WTC11 (cell line): ENCODE measurements at places on chromosomes 3 and 15. TPM values are rescaled to one million over a fixed set of nuclear protein-coding genes. Genes with fewer than 3 reads are reported as not detected.

DNA sequence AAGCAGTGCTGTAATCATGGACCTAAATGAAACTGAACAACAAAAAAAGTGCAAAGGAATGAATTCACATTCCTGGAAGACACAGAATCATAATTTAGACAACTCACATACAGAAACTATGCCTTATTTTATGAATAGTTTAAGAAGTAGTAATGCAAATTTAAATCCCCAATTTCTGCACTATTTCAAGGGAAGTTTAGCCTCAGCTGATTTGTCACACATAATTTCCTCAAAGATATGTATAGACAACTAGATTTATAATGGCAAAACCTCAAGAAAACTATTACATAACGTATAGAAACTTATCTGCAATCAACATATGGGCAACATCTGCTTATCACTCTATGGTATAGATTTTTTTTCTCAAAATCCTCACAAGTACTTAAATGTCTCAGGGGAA is 7.8 kb upstream of the PTX3 start:
- H3K4me3 ChIP-seq, result no peak overlapping the region
- peaks cover 26% of the 10 kb centered on the region for H3K36me3 ChIP-seq
- peaks cover 5% of the 10 kb centered on the region for H3K4me1 ChIP-seq
- DNase-seq, result no peak

SYNPR gene
- 0.78 to 1.4 TPM (median 0.85 TPM) in 3 replicates for total RNA-seq

- peaks cover 50% of the 10 kb centered on the region for H3K4me1 ChIP-seq
- no peaks in the 10 kb centered on the region for H3K27me3 ChIP-seq
- peak overlapping the region; percentile 94 for H3K27ac ChIP-seq
- DNase-seq, result no peak
These were observed 12.1 kb downstream of the SEMA3F start for GRCh38 chr3:50167069-50167840.

DNA sequence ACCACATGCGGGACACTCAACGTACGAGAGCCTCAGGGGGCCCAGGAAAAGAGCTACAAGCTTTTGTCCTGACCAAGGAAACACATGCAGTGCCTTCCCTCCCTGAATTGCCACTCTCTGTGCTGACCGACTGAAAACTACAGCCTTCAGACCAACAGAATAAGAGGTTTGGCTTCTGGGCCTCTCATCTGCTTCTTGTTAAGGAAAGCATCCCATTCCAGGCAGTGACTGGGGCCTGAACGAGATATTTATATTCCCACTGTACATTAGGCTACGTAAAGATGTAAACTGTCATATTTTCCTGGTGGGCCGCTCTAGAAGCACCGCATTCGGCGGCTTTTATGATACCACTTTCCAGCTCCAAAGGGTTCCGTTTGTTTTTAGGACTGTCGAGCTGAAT is 208.9 kb upstream of the TPM1 start:
- no peaks in the 10 kb centered on the region for H3K27me3 ChIP-seq
- H3K27ac ChIP-seq, result peak overlapping the region; percentile 68; the same call in 1 of the 2 replicates
- peaks cover 16% of the 10 kb centered on the region for H3K36me3 ChIP-seq
- peaks cover 3% of the 10 kb centered on the region; the same call in 1 of the 2 replicates for H3K4me1 ChIP-seq
- H3K4me3 ChIP-seq, result no peak overlapping the region

PLSCR2 gene
- 0.18 to 0.39 TPM (median 0.23 TPM) in 3 replicates for total RNA-seq

ASB7 gene
- total RNA-seq, result 11.5 to 13.4 TPM (median 12.9 TPM) in 3 replicates

CPEB1 gene
- 2.5 to 3.9 TPM (median 3.2 TPM) in 3 replicates for total RNA-seq

DNA sequence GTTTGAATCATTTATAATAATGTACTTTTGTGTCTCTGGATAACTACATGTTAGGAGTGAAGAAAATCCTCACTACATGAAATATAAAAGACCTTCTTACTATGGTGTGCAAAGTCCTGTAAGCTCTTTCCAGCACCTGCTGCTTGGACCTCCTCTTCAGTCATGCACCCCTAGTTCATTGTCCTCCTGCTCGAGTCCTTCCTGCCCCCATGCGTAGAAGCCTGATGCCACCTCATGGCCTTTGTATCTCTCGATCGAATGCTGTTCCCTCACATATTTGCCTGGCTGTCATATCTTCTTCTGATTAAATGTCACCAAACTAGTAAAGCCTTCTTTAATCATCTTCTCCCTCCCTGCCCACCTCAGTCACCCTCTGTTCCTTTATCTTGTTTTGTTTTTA is 49.9 kb upstream of the SUCLG2 start:
- no peak overlapping the region for H3K4me3 ChIP-seq
- H3K27ac ChIP-seq, result peak overlapping the region; percentile 49; the same call in 1 of the 2 replicates
- no peaks in the 10 kb centered on the region for H3K36me3 ChIP-seq
- no peaks in the 10 kb centered on the region for H3K27me3 ChIP-seq
- peaks cover 18% of the 10 kb centered on the region for H3K4me1 ChIP-seq
- no peak for DNase-seq

DNA sequence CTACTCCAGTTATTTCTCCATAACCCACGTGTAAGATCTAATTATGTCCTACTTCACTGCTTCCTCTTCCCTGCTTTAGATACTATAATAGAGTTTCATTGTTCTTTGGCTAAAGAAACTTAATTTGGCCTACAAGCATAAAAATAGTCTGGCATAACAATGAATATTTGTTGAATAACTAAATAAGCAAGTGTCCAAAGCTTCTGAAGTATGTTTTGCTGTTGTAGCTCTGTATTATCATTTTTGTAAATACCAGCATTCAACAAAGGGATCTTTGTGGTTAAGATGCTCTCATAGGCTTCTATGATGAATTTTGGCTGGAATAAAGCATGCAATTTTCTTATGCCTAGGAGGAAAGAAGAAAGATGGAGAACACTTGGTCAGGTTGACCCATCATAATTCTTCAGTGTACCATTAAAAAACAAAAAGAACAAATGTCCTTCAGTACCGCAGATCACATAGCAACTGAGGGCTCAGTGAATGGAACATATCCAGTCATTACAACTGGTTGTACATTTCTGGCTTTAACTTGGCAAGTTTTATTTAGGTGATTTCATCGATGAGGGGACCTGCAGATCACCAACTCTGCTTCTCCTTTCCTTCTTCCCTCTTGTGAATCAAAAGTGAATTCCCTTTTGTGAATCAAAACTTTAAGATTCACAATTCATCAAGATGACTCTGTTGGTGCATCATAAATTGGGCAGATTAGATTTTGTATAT is 465.9 kb upstream of the TGFBR2 start:
- no peaks in the 10 kb centered on the region for H3K36me3 ChIP-seq
- no peak for DNase-seq
- no peak overlapping the region for H3K27ac ChIP-seq
- H3K27me3 ChIP-seq, result no peaks in the 10 kb centered on the region
- H3K4me1 ChIP-seq, result no peaks in the 10 kb centered on the region

GRCh38 chr15:38398134-38398533 is 55.8 kb upstream of the FAM98B start:
- no peak for DNase-seq
- H3K4me1 ChIP-seq, result peaks cover 7% of the 10 kb centered on the region
- H3K36me3 ChIP-seq, result no peaks in the 10 kb centered on the region
- H3K4me3 ChIP-seq, result no peak overlapping the region
- no peak overlapping the region for H3K27ac ChIP-seq
- no peaks in the 10 kb centered on the region for H3K27me3 ChIP-seq

GRCh38 chr3:184441202-184441900 is 61.5 kb downstream of the CHRD start:
- no peaks in the 10 kb centered on the region for H3K27me3 ChIP-seq
- peaks cover 8% of the 10 kb centered on the region for H3K4me1 ChIP-seq
- no peak for DNase-seq
- H3K27ac ChIP-seq, result peak overlapping the region; percentile 42; the same call in 1 of the 2 replicates
- H3K4me3 ChIP-seq, result no peak overlapping the region

CCR9 gene
- not detected in 3 replicates for total RNA-seq

- no peak overlapping the region for H3K4me3 ChIP-seq
- H3K27ac ChIP-seq, result no peak overlapping the region
- DNase-seq, result no peak
- H3K27me3 ChIP-seq, result peaks cover 3% of the 10 kb centered on the region
- peaks cover 9% of the 10 kb centered on the region for H3K4me1 ChIP-seq
These were observed 476.0 kb upstream of the TBL1XR1 start for GRCh38 chr3:177673112-177673914.

PRR20G gene
- 0.18 TPM in 1 of 3 replicates, not detected in the others for total RNA-seq

TRIM42 gene
- total RNA-seq, result not detected in 3 replicates
